ENCODE measurements at places on chromosomes 1 and 21. TPM values are rescaled to one million over a fixed set of nuclear protein-coding genes. Genes with fewer than 3 reads are reported as not detected.
A peak's percentile ranks its signal among the peaks of the same experiment; 100 is the strongest.

The FNBP1L gene
- total RNA-seq, result 27.1 TPM

DNA sequence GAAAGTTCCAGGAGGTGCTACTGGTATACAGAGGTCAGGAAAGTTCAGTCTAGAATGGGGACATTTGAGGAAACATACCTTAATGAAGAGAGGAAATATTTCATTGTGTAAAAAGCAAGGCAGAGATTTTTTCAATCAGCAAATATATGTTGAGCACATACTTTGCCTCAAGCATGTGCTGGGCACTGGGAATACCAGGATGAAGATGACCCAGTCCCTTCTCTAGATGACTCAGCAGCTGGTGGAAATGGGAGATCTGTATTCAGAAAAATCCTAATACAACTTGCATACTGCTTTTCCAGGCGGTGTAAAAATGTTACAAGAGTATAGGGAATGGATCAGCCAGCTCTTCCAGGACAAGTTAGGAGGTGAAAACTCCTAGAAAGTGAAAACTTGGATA is 229.3 kb downstream of the FGGY start:
- no peak for DNase-seq

DNA sequence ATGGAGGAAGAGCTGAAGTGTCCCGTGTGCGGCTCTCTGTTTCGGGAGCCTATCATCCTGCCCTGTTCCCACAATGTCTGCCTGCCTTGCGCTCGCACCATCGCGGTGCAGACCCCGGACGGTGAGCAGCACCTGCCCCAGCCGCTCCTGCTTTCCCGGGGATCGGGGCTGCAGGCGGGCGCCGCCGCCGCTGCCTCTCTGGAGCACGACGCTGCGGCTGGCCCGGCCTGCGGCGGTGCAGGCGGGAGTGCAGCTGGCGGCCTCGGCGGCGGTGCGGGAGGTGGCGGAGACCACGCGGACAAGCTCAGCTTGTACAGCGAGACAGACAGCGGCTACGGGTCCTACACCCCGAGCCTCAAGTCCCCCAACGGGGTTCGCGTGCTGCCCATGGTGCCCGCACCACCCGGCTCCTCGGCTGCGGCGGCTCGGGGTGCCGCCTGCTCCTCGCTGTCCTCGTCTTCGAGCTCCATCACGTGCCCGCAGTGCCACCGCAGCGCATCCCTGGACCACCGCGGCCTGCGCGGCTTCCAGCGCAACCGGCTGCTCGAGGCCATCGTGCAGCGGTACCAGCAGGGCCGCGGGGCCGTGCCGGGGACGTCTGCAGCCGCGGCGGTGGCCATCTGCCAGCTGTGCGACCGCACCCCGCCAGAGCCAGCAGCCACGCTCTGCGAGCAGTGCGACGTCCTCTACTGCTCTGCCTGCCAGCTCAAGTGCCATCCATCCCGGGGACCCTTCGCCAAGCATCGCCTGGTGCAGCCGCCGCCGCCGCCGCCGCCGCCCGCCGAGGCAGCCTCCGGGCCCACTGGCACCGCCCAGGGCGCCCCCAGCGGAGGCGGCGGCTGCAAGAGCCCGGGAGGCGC is 1.3 kb downstream of the TRIM67 start:
- DNase-seq, result no peak

DNA sequence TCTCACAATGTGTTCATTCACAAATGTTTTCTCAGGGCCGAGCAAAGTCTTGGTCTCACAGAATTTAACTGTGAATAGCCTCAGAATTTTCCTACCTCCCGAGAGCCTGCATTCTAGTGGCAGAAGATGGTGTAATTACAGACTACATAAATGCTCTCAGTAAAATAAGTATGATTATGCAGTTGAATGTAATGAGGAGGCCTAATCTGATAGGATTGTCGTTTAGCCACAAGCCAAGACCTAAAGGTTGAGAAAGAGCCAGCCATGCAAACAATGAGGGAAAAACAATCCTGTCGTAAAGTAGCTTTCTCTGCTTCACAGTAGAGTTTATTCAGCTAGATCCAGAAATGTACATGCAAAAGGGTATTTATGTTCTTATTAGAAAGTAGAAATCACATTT is 607.8 kb upstream of the B3GALT2 start:
- no peak for DNase-seq

DNA sequence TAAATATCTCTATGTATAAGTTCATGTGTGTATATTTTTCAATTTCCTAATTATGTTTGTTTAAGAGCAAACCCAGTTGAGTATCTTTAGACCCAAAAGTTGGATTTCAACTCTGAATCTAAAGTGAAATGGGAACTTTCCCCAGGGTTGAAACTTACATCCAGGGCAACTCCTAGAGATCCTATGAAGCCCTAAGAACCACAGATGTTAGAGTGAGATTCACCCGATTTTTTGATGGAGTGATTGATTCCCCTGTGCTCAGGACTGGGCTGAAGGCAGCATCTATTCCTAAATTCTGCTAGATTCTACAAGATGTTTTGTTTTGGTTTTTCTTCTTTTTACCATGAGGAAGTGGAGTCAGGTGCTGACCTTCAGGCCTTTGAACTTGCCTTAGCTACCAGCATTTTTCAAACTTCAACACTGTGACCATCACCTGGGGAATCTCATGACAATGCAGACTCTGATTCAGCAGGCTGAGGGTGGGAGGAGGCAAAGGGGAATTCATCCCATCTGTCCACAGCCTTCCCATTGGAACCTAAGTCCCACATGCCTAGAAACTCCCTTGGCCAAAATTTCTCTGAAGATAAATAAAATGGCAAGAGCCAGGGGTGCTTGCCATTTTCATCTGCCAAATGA is 145.5 kb downstream of the ETS2 start:
- DNase-seq, result no peak

The PSRC1 gene
- 42.3 TPM for total RNA-seq

- no peak for DNase-seq
These were observed 202.1 kb downstream of the KAZN start for GRCh38 chr1:14800500-14801076.

DNA sequence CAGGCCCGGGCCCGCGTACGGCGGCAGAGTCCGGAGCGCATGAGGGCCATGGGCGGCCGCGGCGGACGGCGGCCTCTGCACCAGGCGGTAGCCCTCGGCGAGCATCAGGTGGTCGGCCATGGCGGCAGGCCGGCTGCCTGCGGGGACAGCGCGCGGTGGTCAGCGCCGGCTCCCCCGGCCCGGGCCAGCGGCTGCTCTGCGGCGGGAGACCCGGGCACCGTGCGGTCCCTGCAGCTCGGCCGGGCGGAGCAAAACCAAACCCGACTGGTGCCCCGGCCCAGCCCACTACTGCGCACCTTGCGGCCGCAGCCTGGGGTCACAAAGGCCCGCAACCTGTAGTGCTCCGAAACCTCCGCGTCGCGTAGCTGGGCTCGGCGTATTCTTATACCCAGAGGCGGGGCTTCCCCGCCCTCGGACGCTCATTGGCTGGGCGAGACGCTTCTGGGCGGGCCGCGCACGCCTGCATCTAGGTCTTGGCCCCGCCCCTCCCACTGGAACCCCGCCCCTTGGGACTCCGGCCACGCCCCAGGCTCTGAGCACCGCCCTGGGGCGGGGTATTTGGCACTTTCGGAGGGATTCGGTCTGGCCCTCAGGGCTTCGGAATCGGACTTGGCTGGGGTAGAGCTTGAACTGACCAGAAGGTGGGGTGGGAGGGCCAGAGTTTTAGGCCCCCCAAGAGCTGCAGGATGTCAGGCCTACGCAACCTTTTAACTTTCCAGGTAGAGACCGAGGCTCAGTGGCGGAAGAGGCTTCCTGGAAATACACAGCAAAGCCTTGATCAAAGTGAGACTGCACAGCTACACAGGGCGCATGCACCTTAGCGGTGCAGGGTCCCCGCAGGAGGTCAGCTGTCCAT is at the start of gene CITED4:
CITED4 (minus strand) TSS at position 356 of the 856 bp plus-strand sequence; CDS start at position 120, 236 bp downstream.
- DNase-seq, result peak; percentile 55

DNA sequence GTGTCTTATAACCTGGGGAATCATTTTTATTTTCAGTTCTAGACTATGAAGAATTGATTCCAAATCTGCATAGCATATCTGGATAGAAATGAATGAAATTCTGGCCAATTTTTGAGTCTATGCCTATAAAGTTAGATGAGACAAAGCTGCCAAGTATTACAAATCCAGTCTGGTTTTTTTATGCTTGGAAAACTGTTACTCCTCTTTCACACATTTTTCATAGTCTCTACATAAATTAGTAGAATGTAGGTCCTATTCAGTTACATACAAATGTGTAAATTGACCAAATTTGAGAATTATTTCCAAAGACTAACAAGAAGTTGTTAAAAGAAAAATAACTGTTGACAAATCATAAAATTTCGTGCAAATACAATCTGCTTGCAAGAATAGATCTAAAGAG is 1505.2 kb downstream of the AMY1C start:
- DNase-seq, result no peak

The PLA2G4A gene
- total RNA-seq, result 0.07 TPM

Measured in A172 (cell line).